ENCODE measurements at places on chromosomes 7 and 10.

DNA sequence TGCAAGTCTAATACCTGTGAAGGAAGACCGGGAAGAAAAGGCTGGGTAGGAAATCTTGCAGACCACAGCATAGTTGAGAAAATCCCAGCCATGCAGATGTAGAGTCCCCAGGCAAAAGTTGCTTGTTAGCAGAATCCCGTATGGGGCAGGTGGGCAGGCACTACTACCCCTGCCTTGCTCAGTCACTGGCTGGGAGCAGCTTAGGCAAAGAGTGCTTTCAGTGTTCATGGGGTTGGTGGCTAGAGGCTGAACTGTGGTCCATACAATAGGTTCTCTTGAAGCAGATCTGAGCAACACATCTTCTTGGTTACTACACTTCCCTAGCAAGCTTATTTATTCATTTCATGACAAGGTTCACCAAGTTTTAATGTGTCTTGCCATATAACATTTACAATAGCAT is 92.6 kb downstream of the AHCYL2 start:
- DNase-seq = no peak

DNA sequence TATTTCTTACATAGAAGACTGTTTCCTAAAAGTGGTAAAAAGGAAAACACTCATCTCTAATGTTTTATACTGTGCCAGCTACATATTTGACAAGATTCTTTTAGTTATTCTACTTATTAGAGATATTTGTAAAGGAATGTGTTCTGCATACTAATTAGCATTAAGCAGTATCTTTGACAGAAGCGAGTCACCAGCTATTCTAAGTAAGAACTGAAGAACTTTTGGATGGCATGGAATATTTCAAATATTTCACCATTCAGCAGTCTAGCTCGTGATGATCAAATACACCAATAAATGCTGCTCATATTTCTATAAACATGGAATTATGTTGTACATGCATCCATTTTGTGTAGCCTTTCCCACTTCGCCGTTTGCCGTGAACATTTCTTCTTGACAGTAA is 241.6 kb upstream of the TCF7L2 start:
- no peak for DNase-seq

- no peak for DNase-seq
These were observed 67.7 kb upstream of the AQP1 start for GRCh38 chr7:30843741-30844482.

DNA sequence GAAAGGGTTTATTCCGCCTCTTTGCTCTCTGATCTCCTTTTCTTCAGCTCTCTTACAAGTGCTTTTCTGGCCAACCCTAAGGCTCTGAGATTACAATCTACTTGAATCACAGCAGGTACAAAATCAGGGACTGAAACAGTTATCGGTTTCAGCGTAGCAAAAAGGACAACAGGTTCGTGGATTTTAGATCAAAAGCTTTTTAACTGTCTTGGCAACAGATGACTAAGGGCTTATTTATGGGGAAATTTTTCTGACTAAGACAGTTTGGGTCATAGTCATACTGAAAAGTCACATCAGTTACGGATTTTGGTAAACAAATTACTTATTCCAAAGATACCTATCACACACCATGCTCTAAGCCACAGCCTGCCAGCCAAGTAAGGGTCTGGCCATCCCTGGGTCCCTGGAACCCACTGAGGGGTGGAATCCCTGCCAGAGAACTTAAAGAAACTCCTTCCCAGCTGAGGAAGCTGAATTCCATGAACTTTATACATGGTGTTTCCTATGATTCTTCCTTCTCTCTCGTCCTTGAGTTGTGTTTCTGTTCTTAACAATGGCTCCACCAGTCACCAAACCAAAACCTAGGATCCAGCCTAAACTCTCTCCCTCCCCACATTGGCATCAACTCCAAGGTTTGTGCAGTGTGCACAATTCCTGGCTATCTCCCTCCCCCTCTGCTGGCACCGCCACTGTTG is 169.3 kb downstream of the FAM107B start:
- DNase-seq = no peak

- DNase-seq = no peak
These were observed 42.2 kb downstream of the PCDH15 start for GRCh38 chr10:54758791-54759190.

DNA sequence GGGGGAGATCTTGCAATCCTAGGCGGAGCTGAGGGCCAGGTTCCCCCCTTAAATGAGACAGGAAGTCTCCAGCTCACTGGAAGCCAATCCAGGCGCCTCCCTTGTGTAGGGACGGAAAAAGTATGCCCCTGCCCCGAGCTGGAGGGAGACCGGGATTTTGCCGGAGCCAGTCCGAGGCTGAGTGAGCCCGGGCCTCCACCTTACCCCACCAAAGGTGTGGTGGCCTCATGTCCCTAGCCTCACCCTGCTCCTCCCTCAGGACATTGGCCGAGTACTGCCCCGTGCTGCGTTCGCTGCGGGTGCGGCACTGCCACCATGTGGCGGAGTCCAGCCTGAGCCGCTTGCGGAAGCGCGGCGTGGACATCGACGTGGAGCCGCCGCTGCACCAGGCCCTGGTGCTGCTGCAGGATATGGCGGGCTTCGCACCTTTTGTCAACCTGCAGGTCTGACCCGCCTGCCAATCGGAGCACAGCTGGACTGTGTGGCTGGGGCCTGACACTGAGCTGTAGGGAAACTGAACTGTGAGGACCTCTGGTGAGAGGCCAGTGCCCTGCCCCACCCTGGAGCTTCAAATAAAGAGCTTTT is 2.0 kb downstream of the FBXL15 start:
- DNase-seq = no peak

DNA sequence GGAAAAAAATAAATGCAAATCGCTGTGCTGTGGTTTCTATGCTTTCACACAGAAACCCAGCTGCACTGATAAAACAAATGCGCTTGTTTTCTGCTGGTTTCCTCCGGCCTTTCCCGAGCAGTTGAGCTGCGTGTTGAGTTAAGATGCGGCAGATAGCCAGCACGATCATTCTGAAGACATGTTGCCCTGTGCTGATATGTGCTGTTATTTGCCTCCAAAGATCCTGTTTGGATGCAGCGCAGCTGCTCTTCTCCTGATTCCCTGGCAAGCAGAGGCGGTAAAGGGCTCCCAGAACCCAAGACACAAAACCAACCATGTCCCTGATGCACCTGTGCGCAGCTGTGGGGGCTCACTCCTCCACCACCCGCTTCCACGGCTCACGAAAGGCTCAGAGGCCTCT is 225.4 kb downstream of the PAXIP1 start:
- DNase-seq = no peak

GRCh38 chr7:7370076-7370475 is 165.6 kb downstream of the COL28A1 start:
- DNase-seq = no peak

- no peak for DNase-seq
These were observed 136.2 kb downstream of the DIP2C start for GRCh38 chr10:553233-553632.

GRCh38 chr7:137342828-137343261 is 688 bp downstream of the PTN start:
- peak; percentile 15 for DNase-seq

- DNase-seq = no peak
These were observed 34.0 kb downstream of the MINDY4 start for GRCh38 chr7:30805081-30805691.

- DNase-seq = no peak
These were observed 400.0 kb downstream of the PHF14 start for GRCh38 chr7:11373546-11374142.

- no peak for DNase-seq
These were observed 218.9 kb downstream of the FAM107B start for GRCh38 chr10:14555807-14556206.

GRCh38 chr10:71836596-71836974 is 14.5 kb downstream of the PSAP start:
- DNase-seq = no peak

- no peak for DNase-seq
These were observed 70.1 kb upstream of the EEPD1 start for GRCh38 chr7:36082910-36083309.

- no peak for DNase-seq
These were observed 41.5 kb downstream of the SMURF1 start for GRCh38 chr7:99102361-99102760.

DNA sequence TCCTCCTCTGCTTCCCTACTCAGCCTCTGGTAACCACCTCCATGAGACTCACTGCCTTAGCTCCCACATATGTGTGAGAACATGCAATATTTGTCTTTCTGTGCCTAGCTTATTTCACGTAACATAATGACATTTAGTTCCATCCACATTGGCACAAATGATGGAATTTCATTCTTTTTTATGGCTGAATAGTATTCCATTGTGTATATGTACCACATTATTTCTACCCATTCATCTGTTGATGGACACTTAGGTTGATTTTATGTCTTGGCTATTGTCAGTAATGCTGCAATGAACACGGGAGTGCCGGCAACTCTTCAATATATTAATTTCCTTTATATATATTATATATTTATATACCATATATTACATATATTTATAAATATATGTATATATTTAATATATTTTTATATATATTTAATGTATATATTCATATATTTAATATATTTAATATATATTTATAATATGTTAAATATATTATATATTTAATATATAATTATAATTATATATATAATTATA is 1046.9 kb downstream of the DNAJB9 start:
- DNase-seq = no peak

DNA sequence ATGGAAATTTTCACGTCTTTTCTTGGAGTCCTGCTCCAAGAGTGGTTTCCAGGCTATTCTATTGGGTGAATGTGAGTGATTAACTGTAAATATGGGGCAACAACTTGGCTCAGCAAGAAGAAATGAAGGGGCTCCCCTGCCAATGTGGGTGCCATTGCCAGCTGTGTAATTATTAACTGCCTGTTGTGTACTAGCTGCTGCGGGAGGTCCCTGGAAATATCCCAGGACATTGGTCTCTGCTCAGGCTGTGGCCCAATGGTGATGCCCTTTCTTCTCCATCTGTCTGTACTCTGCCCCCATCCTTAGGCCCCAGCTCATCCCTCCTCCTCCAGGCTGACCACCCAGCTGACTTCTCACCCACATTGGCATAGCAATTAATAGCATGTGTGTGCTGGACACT is 29.4 kb downstream of the NPTX2 start:
- DNase-seq = no peak

DNA sequence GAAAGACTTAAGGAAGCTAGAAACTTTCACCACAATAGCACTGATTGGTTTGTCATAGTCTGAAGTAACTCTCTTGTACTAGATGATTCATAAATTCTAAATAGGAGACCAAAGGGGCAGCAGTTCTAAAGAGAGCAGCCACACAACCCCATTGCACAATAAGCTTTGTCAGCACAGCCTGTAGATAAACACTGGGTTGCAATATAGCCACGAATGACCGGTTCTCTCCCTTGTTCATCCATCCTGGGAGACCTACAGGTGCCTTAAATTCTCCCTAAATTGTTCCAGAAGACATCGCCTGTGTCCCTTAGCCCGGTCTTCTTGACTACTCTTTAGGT is 167.0 kb downstream of the SNX13 start:
- no peak for DNase-seq

DNA sequence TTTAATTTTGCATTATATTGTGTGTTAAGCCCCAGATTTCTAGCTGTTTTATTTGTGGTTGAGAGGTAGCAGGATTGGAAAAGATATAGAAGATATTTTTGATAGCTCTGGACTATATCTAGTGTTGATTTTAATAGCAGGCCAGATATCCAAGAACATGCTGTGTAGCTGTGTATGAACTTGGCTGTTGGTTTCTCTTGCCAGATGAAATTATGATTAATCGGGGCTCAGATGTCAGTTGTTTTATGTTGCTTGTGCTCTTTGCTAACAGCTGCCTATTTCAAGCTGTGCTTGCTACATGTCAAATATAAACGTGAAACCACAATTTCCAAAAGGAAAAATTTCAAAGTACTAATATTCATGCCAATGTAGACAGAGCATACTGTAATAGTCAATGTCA is 141.1 kb downstream of the GRM3 start:
- DNase-seq = no peak

- DNase-seq = no peak
These were observed 16.7 kb upstream of the CFAP46 start for GRCh38 chr10:132958883-132959558.

- DNase-seq = no peak
These were observed 60.4 kb upstream of the INSIG1 start for GRCh38 chr7:155237297-155237696.

- no peak for DNase-seq
These were observed 14.7 kb upstream of the SLC16A9 start for GRCh38 chr10:59724098-59724938.

- DNase-seq = no peak
These were observed 93.3 kb downstream of the HYCC1 start for GRCh38 chr7:22920672-22921071.

DNA sequence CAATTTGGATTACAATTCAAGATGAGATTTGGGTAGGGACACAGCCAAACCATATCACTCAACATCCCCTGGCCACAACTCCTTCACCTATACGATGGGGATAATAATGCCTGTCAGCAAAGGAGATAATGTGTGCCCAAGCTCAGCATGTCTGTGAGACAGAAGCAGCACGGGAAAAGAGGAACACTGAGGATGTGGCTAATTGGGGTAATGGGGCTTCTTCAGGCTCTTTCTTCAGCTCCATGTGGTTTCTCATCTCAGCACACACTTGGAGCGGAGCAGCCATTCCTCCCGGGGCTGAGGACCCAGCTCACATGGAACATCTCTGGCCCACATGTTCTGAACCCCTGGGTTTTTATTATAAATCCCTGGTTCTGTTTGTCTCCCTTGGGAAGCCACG is 136.0 kb upstream of the NAMPT start:
- DNase-seq = no peak

- no peak for DNase-seq
These were observed 30.0 kb upstream of the INHBA start for GRCh38 chr7:41732843-41733306.

- DNase-seq = no peak
These were observed 276.2 kb upstream of the AOAH start for GRCh38 chr7:37000511-37000910.

- no peak for DNase-seq
These were observed 2.7 kb upstream of the ARHGAP22 start for GRCh38 chr10:48607356-48608278.

DNA sequence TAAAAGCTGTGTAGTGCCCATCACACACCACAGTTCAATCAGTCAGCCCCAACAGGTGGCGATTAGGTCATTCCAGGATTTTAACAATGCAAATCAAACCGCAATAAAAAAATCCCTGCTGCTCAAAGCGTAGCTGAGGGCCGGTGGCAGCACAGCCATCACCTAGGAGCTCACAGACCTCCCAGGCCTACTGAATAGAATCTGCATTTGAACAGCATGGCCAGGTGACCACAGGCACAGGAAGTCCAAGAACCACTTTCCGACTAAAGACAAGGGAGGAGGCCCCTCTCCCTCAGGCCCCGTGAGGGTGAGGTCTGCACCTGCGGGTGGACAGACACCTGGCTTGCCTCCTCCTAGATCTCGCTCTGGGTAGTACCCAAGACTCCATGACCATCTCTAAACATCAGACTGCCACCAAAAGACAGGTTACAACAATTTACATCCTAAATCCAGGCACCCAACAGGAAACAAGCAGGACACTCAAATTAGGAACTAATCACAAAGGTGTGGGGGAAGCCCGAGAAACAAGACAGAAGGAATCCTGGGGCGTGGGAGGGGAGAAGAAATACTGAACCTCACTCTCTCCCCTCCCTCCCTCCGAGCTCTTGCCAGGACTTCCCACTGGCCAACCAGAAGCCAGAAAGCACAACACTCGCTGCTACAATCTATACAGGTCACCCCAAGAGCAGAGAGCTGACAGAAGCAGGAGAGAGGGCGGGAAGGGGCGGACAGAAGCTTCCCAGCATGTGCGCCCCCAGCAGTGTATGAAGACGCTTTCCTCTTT is 19.2 kb downstream of the GNA12 start:
- no peak for DNase-seq
